Activated T-cell treated with anti-CD3 and anti-CD28 coated beads, Interleukin-2, amount 50 U/mL, for 72 hours (primary cell): ENCODE measurements at places on chromosomes 2 and 18. TPM values are rescaled to one million over a fixed set of nuclear protein-coding genes. Genes with fewer than 3 reads are reported as not detected.
A peak's percentile ranks its signal among the peaks of the same experiment; 100 is the strongest.

GRCh38 chr18:5582849-5583681, 39.3 kb upstream of the EPB41L3 start:
- DNase-seq: no peak

DNA sequence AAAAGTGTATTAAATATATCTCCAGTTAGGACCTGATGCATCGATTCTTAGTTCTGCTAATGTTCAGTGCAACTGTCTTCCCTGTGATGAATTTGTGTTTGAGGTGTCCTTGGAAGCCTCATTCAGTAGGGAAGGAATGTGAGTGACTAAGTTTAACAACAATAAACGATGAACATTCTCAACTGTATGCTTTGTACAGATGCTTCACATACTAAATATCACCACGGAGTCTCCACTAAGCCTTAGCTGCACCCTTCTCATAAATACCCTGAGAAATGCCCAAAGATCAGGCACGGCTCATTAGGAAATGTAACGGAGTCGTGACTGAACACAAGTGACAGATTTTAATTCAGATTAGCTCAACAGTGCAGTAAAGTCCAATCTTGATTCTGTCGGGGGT, 24.4 kb upstream of the AGFG1 start:
- DNase-seq: no peak

GRCh38 chr18:32208577-32208976, 18.7 kb downstream of the MEP1B start:
- DNase-seq: no peak

- no peak for DNase-seq
These were observed 323.4 kb upstream of the SLC14A2 start for GRCh38 chr18:45291621-45292615.

SCYGR4 gene
- total RNA-seq: not detected

EFR3B gene
- total RNA-seq: 0.60 TPM

- DNase-seq: no peak
These were observed 41.7 kb upstream of the RND3 start for GRCh38 chr2:150528861-150529801.

DNA sequence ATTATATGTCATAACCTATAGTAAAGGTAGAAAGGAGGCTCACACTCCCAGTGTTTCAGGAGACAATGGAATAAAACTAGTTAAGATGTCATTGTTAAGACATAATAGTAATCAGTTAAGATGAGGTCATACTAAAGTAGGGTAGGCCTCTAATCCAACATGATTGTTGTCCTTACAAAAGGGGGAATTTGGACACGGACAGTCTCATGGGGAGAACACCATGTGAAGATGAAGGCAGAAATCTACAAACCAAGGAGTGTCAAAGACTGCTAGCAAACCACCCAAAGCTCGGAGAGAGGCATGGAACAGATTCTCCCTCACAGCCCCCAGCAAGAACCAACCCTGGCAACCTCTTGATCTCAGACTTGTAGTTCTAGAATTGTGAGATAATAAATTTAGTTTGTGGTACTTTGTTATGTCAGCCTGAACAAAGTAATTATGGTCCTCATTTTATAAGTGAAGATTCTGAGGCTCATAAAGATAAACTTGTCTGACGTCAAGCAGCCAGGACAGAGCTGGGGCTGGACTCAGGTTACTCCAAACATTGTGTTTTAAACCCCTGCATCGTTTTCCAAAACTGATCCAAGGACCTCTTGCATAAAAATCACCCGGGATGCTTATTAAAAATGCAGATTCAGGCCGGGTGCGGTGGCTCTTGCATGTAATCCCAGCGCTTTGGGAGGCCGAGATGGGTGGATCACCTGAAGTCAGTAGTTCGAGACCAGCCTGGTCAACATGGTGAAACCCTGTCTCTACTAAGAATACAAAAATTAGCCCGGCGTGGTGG, 47.8 kb downstream of the CCDC195 start:
- no peak for DNase-seq

CROCC2 gene
- total RNA-seq: not detected

NAT8 gene
- not detected for total RNA-seq

GRCh38 chr18:39805218-39805617, 2149.8 kb upstream of the PIK3C3 start:
- no peak for DNase-seq

GRCh38 chr2:190911813-190912212, 31.2 kb downstream of the GLS start:
- no peak for DNase-seq

GRCh38 chr2:25301453-25302352, 40.0 kb downstream of the DNMT3A start:
- DNase-seq: peak; percentile 87

SLC30A3 gene
- total RNA-seq: 2.3 TPM

- no peak for DNase-seq
These were observed 13.7 kb downstream of the GEMIN6 start for GRCh38 chr2:38791744-38792143.

VRK2 gene
- total RNA-seq: 22.9 TPM

CD207 gene
- total RNA-seq: not detected

GRCh38 chr2:44638649-44639048, 276.9 kb downstream of the CAMKMT start:
- DNase-seq: no peak

SELENOI gene
- total RNA-seq: 35.0 TPM

- no peak for DNase-seq
These were observed 4.4 kb downstream of the GCKR start for GRCh38 chr2:27501042-27501441.

B3GNT7 gene
- 0.34 TPM for total RNA-seq

GREB1 gene
- total RNA-seq: 2.4 TPM

DNA sequence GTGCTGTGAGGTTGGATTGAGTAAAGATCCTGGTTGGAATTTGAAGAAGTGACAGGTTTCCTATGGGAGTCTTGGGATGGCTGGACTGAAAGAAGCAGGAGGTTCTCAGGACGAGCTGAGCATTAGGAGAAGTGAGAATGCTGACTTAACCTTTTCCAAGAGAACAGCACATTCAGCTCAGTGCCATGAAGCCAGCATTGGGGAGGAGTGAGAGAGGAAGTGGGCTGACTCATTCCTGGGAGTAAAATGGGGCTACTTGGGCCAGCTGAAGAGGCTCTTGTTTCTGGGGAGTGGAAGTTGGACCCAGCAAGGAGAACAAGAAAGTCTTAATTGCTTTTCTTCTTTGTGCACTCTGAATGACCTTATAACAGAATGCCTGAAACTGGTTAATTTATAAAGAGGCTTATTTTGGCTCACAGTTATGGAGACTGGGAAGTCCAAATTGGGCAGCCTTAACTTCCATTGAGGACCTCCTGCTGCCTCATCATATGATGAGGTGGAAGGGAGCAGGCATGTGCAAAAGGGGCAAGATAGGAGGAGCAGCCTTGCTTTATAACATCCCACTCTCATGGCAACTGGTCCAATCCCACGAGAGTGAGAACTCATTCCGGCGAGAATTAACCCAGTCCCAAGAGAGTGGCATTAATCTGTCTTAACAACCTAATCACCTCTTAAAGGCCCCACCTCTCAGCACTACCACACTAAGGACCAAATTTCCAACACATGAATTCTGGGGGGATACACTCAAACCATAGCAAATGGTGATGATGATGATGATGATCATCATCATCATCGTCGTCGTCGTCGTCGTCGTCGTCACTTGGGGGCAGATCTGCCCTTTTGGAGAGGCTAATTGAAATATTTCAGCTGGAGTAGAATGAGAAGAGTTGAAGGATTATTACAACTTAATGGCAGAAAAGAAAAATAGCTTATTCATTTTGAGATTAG, 26.1 kb downstream of the DGUOK start:
- no peak for DNase-seq

ORC2 gene
- total RNA-seq: 60.2 TPM

RAB6D gene
- total RNA-seq: not detected

GRCh38 chr2:102085238-102085637, 57.3 kb upstream of the IL1R1 start:
- no peak for DNase-seq

DNA sequence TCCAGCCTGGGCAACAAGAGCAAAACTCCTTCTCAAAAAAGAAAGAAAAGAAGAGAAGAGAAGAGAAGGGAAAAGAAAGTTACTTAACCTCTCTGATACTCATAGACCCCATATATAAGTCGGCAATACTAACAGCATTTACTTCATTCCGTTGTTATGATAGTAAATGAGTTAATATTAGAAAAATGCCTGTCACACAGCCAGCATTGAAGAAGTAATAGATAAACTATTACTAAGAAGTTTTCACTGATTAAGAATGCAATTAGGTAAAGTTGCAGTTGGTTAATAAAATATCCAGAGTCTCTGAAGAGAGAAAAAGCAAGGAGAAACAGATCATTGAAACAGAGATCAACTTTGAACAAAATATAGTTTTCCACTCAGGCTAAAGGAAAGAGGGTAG, 161.3 kb upstream of the UBE2E3 start:
- no peak for DNase-seq

PROKR1 gene
- not detected for total RNA-seq

DNA sequence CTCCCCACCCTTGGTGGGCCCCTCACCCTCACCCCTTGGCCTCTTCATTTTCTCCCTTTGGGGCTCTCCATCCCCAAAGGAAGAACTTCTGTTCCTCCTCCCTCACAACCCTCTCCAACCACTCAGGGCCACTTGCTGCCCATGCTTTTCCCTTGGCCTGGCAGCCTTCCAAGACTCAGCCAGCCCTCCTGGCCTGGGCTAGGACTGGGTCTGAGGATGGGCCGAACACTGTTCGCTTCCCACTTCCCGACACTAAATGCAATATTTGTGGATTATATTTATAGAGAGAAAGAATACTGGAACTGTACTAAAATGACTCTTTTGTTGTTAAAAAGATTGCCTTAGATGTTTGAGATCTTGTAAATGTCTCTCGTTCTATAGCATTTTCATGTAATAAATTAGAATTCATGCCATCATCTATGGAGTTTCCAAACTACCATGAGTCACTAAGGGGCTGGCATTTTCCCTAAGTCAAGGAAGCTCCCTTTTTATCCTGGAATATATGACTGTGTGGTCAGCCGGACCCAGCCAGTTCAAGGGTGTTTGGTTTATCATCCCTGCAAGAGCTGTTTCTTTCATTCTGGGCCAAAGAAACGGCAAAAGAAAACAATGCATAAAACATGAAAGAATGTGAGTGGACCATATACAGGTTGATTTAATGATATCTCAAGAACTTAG, 3.8 kb downstream of the CXCR2 start:
- no peak for DNase-seq

SERPINB10 gene
- total RNA-seq: 1.5 TPM

- no peak for DNase-seq
These were observed 134.3 kb upstream of the HAAO start for GRCh38 chr2:42926434-42927333.

- DNase-seq: no peak
These were observed 73.9 kb downstream of the SOX11 start for GRCh38 chr2:5766056-5766455.

LGALSL gene
- 3.1 TPM for total RNA-seq

GRCh38 chr2:160298960-160299359, 98.9 kb upstream of the ITGB6 start:
- no peak for DNase-seq

DNA sequence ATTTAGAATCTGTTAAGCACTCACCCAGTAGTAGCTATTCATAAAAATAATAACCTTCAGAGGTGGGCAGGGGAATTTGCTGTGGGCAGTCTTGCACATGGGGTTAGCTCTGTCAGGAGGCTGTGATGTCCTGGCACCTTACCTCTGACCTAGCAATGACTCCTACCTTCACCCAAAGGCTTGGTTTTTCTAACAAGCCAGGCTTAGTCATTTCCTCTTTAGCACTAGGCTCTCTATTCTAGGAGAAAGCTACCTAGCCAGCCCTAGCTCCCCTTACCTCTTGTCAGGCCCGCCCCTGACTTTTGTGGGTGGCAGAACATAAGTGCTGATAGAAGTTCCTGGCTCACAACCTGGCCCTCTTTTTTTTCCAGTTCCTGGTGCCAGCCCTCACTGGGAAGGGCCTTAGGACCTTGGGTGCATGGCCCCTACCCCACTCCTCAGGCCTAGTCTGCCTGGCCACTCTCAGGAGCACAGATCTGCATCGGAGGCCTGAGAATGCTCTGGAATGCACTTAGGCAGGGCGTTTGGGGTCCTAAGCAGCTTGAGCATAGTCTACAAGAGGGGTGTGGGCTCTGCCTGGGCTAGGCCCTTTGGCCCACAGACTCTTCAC, 17.7 kb downstream of the CPLX4 start:
- no peak for DNase-seq

DNA sequence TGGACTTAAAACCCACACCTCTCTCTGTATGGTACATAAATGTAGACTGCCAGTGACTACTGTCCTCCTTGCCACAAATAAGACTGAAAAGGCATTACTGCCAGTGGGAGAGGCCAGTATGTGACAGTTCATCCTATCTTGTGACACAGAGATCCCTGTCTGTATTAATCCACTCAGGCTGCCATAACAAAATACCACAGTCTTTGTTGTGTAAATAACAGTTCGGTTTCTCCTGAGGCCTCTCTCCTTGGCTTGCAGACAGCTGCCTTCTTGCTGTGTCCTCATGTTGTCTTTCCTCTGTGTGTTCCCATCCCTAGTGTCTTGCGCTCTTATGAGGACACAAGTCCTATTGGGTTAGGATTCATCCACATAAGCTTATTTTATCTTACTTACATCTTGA, 46.4 kb upstream of the IL1RL1 start:
- no peak for DNase-seq

IGFBP5 gene
- total RNA-seq: not detected

SERPINB13 gene
- not detected for total RNA-seq

GRCh38 chr18:53745224-53745967, 479.1 kb downstream of the MBD2 start:
- DNase-seq: no peak
